Ovary (tissue), 10 donors: ENCODE measurements at places on chromosomes 2 and 18. TPM values are rescaled to one million over a fixed set of nuclear protein-coding genes. Genes with fewer than 3 reads are reported as not detected.

DNA sequence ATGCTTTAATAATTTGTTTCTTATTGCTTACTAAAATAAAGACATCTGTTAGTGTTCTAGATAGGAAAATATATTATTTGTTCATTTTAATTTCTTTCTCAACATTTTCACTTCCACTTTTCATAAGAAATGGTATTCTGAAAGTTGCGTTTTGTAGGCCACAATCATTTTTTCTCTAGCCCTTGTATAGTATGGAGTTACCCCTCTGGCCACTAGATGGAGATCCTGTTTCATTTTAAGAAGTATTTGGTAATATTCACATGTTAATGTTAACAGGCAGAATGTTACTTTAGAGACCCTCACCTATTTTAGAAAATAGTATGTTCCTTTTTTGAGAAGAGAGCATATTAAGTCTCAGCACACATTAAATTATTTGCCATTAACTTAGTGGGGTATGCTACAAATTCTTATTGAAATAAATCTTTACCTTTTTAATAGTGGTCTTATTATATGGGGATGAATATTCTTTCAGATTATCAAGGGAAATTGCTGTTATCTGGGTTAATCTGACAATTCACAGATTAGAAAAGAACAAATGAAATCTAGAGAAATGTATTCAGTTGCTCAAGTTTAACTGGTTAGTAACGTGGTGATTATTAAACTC is 73.9 kb upstream of the TTC27 start:
- no peak for DNase-seq

- DNase-seq = no peak
Observed at GRCh38 chr18:25279961-25280360, 72.0 kb downstream of the ZNF521 start.

GRCh38 chr2:23993736-23994269 is 16.1 kb upstream of the MFSD2B start:
- DNase-seq = no peak

- DNase-seq = no peak
Observed at GRCh38 chr2:64792300-64792699, 138.6 kb upstream of the SERTAD2 start.

- no peak for DNase-seq
Observed at GRCh38 chr2:30262716-30263309, 31.5 kb downstream of the LBH start.

GRCh38 chr2:168192839-168193616 is 54.4 kb downstream of the STK39 start:
- no peak for DNase-seq

DNA sequence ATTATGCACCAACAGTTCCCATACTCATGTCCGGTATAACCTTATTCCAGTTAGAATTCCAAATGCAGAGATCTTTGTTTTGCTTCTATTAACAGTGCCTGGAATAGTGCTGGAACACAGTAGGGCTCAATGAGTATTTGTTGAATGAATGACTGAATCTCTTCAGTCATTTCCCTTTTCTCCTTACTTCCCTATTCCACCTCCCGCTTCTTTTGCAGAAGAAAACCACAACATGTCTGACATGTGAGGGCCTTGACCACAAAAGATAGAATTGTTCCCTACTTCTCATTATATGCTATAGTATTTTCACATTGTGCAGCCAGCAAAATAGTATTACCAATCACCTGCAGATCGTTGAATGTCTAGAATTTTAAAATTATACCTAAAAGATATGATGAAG is 19.5 kb upstream of the HNRNPLL start:
- no peak for DNase-seq

- DNase-seq = no peak
Observed at GRCh38 chr2:31086590-31086989, 51.6 kb downstream of the GALNT14 start.

DNA sequence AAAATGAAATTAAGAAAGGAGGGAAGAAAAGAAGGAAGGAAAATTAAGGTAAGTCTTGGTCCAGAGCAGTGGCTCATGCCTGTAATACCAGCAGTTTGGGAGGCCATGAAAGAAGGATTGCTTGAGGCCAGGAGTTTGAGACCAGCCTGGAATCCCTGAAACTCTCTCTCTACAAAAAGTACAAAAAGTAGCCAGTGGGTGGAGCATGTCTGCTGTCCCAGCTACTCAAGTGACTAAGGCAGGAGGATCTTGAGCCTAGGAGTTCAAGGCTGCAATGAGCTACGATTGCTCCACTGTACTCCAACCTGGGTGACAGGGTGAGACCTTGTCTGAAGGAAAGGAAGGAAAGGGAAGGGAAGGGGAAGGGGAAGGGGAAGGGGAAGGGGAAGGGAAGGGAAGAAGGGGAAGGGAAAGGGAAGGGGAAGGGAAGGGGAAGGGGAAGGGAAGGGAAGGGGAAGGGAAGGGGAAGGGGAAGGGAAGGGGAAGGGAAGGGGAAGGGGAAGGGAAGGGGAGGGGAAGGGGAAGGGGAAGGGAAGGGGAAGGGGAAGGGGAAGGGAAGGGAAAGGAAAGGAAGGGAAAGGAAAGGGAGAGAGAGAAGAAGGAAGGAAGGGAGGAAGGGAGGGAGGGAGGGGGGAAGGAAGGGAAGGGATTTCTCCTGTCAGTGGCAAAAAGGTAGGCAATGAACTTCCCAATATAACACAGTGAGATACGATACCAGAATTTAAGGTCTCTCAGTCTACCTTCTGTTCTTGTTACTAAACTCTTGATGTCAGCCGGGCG is 412.8 kb downstream of the CMPK2 start:
- DNase-seq = no peak

DNA sequence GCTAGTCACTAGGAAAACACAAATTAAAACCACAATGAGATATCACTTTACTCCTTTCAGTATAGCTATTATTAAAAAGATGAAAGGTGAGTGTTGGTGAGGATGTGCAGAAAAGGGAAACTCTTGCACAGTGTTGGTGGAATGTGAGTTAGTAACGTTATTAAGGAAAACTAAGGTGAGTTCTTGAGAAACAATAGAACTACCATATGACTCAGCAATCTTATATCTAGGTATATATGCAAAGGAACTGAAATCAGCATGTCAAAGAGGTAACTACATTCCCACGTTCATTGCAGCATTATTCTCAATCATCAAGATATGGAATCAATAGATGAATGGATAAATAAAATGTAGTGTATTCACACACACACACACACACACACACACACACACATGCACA is 117.3 kb upstream of the HNMT start:
- DNase-seq = no peak

DNA sequence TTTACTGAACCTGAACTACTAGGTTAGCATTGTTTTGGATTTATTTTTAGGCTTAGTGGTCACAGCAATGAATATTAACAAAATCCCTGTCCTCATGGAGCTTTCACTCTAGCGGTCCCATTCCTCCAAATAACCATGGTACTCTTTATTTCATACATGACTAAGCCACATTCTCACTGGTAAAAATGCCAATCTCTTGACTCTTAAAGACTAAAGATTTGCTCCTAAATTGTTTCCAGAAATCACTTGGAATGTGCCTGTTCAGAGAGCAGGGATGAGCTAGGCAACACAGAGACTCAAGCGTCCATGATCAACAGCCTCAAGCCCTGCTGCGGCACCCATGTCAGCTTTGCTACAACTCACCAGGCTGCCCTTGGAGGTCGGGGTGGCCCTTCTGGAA is 13.5 kb downstream of the LMAN1 start:
- DNase-seq = no peak

DNA sequence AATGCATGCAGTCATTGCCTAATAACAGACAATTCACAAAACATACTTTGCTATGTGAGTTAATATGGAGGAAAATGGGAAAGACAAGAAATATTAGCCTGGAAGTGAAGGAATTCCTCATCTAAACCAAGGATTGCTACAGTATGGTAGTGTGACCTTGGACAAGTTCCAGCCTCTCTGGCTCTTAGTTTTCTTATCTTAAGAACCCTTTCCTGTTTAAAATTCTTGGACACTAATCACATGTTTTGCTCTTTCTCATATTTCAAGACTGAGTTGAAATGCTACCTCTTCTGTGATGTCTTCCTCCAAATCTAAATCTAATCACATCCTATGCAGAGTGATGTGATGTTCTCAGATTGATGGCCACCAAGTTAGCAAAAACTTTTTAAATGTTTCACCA is 20.8 kb upstream of the ADAM23 start:
- DNase-seq = no peak

The MYOM1 gene
- 0.69 TPM for total RNA-seq

The ACKR3 gene
- 6.4 TPM for total RNA-seq

The FOXI3 gene
- not detected for total RNA-seq

The CERS6 gene
- total RNA-seq = 24.9 TPM

The ZNF385B gene
- 5.4 TPM for total RNA-seq
